Endothelial cell (in vitro differentiated cells): ENCODE measurements at places on chromosomes 1 and 21.

DNA sequence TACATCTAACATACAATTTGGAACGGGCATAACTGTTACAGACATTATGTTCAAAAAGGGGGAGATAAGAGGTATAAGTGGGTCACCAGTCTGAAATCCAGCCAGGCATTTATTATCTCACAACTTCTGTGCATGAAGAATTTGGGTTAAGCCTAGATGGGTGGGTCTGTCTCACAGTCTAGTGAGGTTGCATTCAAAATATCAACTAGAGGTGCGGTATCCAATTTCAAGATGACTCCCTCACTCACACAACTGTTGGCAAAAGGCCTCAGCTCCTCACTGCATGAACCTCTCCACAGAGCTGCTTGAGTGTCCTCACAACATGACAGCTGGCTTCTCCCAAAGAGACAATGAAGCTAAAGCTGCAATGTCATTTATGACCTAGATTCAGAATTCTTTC is 4.7 kb downstream of the AUNIP start:
- DNase-seq: no peak

DNA sequence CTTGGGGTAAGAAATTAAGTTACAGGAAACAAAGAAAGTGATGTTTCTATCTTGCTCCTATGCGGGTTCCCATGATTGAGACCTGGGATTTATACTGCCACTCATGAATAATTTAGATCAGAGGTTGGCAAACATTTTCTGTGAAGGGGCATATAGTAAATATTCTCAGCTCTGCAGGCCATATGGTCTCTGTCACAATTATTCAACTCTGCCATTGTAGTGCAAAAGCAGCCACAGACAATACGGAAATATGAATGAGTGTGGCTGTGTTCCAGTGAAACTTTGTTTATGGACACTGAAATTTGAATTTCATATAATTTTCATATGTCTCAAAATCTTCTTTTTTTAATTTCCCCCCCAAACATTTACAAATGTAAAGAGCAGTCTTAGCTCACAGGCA is 127.2 kb downstream of the FOXD2 start:
- no peak for DNase-seq

DNA sequence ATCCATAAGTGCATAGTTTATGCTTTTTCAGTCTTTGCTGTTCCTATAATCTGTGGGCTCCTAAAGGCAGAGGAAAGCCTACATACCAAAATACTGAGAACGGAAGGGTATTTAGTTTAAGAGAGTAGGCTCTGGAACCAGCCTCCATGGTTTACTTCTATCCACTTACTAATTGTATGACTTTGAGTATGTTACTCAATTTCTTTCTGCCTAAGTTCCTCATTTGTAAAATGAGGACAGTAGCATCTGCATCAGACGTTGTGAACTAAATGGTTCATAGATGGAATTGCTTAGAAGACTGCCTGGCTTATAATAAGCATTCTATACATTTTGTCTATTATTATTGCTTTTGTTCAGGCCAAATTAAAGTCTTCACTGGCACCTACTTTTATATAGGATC is 111.0 kb downstream of the NTNG1 start:
- no peak for DNase-seq

DNA sequence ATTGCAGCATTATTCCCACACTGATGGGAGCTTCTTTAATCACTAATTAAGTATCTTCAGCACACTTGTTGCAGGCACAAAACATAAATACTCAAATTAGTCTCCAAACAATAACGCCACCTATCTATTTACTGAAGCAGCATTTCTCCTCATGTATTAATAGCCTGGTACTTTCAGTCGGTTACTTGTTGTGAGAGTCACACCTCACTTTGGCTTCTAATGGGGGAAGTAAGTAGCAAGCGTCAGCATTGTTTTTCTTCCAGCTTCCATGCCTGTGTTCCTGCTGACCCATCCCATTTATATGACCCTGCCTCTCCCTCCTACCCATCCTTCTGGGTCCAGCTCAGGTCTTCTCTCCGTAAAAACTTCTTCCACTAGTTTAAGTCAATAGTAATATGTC is 31.9 kb upstream of the DENND1B start:
- DNase-seq: no peak

DNA sequence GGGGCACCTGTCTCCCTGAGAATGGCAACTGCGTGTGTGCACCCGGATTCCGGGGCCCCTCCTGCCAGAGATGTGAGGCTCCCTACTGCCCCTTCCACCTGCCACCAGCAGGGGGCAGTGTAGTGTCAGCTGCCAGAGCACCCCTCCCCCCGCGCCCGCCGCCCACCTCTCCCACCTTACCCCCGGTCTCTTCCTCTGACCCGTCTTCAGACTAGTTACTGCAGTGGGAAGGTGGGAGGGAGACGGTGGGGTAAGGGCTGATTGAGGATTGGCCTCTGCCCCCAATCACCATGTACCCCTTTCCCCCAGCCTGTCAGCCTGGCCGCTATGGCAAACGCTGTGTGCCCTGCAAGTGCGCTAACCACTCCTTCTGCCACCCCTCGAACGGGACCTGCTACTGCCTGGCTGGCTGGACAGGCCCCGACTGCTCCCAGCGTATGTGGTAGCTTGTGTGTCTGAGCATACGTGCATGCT is 10.1 kb upstream of the LRRC71 start:
- DNase-seq: peak; percentile 70

DNA sequence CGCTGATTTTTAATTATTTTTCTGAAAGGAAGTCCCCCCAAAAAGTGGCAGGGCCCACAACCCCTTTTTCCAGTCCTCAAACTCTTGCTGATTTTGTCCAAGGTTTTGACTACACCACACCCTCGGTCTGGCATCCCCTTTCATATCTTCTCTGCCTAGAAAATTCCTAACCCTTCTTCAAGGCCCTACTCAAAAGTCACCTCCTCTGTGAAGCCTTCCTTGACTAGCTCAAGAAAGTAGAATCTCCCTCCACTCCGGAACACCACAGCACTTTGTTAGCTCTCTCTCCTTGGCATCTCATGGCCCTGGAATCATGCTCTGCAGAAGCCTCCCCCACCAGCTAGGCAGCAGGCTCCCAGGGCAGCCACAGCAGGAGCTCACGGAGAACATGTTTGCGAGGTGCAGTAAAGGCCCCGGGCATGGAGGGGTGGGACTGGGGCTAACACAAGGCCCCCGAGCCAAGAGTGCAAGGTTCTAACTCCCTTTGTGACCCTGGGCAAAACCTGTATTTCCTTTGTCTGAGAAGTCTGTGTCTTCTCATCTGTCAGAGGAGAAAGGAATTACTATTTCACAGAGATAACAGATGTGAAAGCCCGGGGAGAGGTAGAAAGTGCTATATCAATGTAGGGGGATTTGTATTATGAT is 17.7 kb upstream of the S100A7 start:
- no peak for DNase-seq

GRCh38 chr1:3063379-3064295 is 5.4 kb upstream of the PRDM16 start:
- DNase-seq: no peak

- no peak for DNase-seq
Observed at GRCh38 chr1:226748306-226748705, 9.2 kb upstream of the ITPKB start.

GRCh38 chr1:177925006-177925405 is 44.9 kb downstream of the SEC16B start:
- no peak for DNase-seq

DNA sequence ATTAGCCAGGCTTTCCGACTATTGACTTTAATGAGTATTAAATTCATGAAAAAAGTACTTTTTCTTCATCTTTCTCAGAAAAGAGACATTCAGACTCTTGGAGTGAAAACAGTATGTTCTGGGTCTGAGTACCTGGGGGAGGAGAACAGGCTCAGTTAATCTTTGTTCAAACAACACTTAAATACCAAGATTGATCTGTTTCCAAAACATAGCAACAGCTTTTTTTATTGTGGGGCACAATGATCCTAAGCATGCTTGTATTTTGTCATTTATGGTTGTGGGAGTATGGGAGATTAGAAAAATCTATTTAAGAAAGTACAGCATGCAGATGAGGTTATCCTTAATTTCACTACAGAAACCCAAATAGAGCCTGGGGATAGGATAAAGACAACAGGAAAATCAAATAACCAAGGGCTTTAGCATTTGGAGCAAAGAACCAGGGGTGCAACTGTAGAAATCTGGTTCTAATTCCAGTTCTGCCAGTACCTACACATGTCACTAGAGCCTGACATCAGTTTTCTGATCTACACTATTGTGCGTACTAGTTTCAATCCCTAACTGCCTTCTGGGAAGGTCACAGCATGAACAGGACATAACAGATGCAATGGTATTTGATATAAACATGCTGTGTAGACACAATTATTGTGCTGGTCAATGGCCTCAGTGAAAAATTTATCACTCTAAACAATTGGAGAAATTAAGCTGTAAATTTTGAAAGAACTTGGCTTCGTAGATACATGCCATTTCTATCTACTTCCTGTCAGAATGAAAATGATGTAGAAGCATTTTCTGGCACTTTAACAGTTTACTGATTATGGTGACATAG is 91.2 kb downstream of the KCNK1 start:
- DNase-seq: no peak

- DNase-seq: no peak
Observed at GRCh38 chr1:117001254-117001927, at the start of gene CD101. Gene CD101, plus strand, starts transcription at chr1:117001760. Its CDS starts 58 bp downstream, at chr1:117001818.

DNA sequence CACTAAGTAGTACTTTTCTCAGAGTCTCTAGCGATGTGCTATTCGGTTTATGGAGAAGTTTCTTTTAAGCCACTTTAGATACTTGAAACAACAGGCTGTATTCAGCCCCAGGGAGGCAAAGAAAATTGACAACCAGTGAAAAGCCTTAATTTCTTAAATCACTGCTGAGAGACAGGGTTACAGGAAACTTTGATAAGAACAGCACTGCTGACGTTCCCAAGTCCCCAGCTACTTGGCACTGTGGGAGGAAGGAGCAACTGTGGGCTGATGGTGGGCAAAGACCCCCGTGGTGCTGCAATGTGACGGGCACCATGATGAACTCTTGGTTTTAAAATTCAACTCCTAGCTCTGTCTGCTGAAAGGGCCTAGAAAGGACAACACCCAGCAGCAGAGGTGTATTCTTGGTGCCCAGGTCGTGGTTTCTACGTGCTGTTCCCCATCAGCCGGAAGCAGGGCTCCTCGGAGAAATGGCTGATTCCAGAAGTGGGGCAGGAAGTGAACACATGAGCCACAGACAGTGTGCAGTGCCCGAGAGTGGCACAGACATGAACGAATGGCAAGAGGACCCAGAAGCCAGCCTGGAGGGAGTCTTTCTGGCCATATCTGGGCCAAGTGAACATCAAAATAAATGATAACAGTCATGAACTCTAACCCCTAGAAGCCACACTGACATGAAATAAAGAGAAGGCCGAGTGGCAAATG is 5.3 kb downstream of the PTTG1IP start:
- no peak for DNase-seq

- no peak for DNase-seq
Observed at GRCh38 chr1:157226739-157227138, 88.5 kb upstream of the ETV3 start.

- no peak for DNase-seq
Observed at GRCh38 chr1:67883069-67883468, 49.8 kb upstream of the GNG12 start.

DNA sequence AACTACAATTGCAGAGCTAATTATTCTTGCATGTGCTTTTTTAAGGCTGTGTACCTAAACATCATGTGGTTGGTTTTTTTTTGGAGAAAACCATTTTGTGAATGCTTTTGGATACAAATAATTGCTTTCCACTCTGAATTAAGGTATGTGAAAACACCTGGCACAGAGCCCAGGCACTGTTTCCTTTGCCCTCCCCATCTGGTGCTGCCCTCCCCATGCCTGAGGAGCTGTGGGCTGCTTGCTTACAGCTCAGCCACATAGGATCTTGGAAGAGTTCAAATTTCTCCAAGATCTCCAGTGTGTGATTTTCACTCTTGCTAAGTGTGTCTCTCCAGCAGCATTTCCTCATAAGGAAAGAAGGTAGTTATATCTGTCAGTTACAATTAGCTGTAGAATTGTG is 27.8 kb downstream of the DNM3 start:
- DNase-seq: no peak

DNA sequence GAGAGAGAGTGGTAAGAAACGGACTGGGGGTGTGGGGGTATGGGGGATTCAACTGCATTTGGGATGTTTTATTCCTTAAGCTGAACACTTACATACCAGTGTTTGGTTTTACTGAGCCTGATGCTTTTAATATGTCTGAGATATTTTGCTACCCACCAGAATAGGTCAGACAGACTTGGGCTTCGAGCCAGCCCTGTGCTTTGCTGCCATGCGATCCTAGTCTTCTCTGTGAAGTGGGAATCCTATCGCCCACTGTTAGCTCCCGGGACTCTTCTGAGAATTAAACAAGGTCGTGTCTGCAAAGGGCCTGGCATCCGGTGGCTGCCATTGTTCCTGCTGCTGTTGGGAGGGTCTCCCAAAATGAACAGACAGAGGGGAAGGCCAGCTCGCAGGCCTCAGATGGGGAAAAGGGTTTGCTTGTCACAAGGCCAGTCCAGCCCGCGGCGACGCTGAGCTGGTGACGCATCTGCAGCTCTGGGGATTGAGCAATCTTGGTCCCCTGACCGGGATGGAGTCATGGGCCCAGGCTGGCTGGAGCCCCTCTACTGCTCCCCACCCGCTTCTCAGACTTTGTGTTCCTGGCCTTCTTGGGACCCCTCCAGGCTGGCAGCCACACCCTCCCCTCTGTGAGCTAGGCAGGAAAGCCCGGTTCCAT is 26.9 kb upstream of the ECE1 start:
- DNase-seq: no peak

GRCh38 chr1:63325279-63325985 is 3.1 kb downstream of the FOXD3 start:
- DNase-seq: no peak

GRCh38 chr1:32426489-32427255 is 32.4 kb upstream of the BSDC1 start:
- DNase-seq: no peak

GRCh38 chr1:10866321-10867093 is 70.1 kb upstream of the CASZ1 start:
- DNase-seq: peak; percentile 27

GRCh38 chr1:162070094-162070748 is 730 bp downstream of the NOS1AP start:
- DNase-seq: no peak

- no peak for DNase-seq
Observed at GRCh38 chr1:54112027-54112426, 40.8 kb downstream of the CDCP2 start.
